ENCODE measurements at places on chromosomes 2 and 18.
A peak's percentile ranks its signal among the peaks of the same experiment; 100 is the strongest.

GRCh38 chr2:8352296-8352695 is 329.6 kb upstream of the ID2 start:
- DNase-seq, result no peak

- DNase-seq, result no peak
Measured at GRCh38 chr18:40687399-40687798, 1267.6 kb upstream of the PIK3C3 start.

DNA sequence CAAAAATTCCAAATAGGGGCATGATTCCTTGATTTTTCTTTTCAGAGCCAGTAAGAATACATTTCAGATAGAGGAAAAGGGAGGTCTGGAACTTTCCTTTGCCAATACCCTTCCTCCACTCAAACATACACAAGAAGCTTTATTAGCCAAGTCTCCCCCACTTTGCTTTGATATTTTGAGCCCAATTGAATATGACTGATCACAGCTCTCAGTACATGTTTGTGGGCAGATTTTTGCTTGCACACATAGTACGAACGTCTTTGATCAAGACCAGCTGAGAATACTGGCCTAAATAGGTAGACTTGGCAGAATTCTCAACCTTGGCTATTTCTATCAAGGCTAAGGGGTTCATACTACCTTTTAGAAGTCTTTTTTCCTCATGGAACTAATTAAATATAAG is 148.8 kb upstream of the PGAP1 start:
- DNase-seq, result no peak

GRCh38 chr2:113080134-113080533 is 12.4 kb downstream of the IL1F10 start:
- DNase-seq, result peak; percentile 9

GRCh38 chr2:46375566-46376125 is 78.4 kb downstream of the EPAS1 start:
- DNase-seq, result no peak

GRCh38 chr2:192195548-192196418 is 1.1 kb upstream of the TMEFF2 start:
- DNase-seq, result no peak

DNA sequence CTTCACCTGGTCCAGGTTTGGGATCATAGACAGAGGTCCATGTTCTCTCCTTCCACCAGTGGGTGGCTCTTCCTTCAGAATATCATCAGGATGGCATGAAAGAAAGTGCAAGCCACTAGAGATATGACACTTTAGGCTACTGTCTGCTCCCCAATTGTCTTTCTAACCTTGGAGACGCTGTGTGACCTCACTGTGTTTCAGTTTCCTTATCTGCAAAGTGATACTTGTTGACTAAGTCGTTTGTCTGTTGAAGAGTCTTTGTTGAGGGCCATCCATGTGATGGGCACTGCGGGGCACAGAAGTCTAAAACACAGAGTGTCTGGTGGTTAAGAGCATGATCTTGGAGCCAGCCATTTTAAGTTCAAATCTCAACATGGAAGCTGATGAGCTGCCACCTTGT is 259.9 kb upstream of the THSD7B start:
- DNase-seq, result no peak

- DNase-seq, result no peak
Measured at GRCh38 chr2:234472155-234472554, 24.7 kb downstream of the ARL4C start.

GRCh38 chr2:84451579-84451978 is 7.5 kb downstream of the SUCLG1 start:
- no peak for DNase-seq

DNA sequence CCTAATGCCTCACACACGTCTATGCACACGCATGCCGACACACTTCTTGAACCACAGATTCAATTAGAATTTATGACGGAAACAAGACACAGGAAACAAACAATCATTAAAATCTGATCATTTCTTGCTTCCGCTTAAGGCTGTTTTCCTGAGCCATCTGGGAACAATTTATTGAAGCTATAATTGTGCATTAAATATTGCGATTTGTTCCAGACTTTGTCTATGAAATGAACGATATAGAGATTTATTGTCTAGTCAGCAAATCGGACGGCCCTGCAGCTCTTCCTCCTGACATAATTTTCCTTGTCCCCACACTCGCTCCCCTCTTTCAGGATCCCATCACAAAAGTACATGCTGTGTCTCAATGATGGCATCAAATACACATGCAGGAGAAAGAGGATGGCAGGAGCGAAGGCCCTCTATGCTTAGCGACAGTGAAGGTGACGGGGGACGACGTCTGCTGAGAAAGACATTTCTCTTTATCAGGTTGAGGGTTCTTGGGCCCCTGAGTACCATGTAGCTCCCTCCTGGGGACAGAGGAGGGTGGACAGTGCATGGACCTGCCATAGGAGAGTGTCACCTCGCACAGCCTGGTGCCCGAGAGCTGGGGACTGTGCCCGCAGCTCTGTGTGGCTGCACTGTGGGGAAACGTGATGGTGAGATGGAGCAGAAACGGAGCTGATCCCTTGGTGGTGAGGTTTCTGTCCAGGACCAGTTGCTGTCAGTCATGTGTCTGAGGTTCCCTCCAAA is 157.3 kb downstream of the ACKR3 start:
- no peak for DNase-seq

- DNase-seq, result no peak
Measured at GRCh38 chr2:25333981-25334380, 7.7 kb downstream of the DNMT3A start.

- DNase-seq, result no peak
Measured at GRCh38 chr2:21498016-21498415, 374.2 kb downstream of the TDRD15 start.

GRCh38 chr18:44464398-44465180 is 216.1 kb upstream of the SETBP1 start:
- no peak for DNase-seq

GRCh38 chr2:76793647-76794334 is 728.4 kb downstream of the LRRTM4 start:
- no peak for DNase-seq

- no peak for DNase-seq
Measured at GRCh38 chr2:70895998-70896764, 39.5 kb upstream of the ATP6V1B1 start.

GRCh38 chr2:134773335-134773734 is 54.5 kb upstream of the TMEM163 start:
- DNase-seq, result no peak

GRCh38 chr2:27448381-27448780 is 6.2 kb downstream of the KRTCAP3 start:
- DNase-seq, result no peak

GRCh38 chr2:20621366-20622295 is 29.3 kb downstream of the HS1BP3 start:
- DNase-seq, result no peak

- DNase-seq, result no peak
Measured at GRCh38 chr18:74631623-74632350, 34.1 kb downstream of the ZNF407 start.

DNA sequence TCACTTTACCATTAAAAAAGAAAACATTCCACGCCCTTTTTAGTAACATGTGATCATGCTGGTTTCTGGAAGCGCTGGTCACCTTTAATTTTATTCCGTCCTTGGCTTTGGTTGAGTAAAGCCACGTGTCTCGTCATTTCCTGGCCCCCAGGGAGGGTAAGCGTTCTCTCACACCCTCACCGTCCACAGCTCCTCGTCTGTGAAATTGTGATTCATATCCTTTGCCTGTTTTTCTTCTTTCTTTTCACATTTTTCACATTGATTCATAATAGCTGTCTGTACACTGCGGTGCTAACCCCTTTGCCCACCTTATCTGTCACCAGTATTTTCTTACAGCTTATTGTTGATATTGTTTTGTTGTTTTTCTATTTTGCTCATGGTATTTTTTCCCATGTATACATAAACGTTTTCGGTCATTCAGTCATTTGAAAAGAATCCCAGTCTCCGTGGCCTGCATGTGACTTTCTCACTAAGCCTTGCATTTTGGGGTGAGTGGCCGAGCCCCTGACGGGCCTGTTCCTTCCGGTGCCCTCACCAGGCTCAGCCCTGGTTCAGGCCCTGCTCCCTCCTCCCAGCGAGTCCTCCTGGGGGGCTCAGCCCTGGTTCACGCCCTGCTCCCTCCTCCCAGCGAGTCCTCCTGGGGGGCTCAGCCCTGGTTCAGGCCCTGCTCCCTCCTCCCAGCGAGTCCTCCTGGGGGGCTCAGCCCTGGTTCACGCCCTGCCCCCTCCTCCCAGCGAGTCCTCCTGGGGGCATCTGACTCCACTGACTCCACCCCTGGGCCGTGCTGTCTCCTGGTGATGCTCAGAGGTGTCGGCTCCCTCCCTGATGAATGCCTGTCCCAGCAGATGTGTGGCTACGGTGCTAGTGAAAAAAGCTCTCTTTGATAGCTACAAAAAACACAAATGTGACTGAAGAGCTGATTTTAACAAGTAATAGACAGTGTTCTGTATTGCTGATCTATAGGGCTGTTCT is 249.7 kb upstream of the PXDN start:
- no peak for DNase-seq

GRCh38 chr2:130756053-130756873 is 923 bp downstream of the AMER3 start:
- DNase-seq, result no peak

GRCh38 chr2:153268941-153269461 is 209.6 kb downstream of the RPRM start:
- DNase-seq, result no peak

GRCh38 chr2:149894226-149894625 is 306.7 kb upstream of the MMADHC start:
- no peak for DNase-seq

DNA sequence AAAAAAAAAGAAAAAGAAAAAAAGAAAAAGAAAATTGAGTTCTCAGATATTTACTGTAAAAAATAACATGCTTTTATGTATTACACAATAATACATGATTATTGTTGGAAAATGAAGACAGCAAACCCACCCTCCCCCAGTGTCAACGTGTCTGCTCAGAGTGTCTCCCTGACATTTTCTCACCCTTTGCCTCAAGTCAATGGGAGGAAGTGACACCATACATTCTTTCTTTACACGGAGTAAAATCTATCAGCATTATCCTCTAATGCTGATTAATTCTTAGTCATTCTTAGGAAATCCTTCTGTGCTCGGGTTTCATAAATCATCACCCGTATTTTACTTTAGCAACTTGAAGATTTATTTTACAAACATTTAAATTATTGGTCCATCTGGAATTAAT is 32.0 kb downstream of the CTAGE1 start:
- no peak for DNase-seq

GRCh38 chr18:36360256-36360909 is 62.9 kb downstream of the FHOD3 start:
- DNase-seq, result no peak

GRCh38 chr2:163878718-163879117 is 142.9 kb upstream of the FIGN start:
- no peak for DNase-seq

- DNase-seq, result no peak
Measured at GRCh38 chr2:130353291-130354138, 2.3 kb upstream of the PTPN18 start.

DNA sequence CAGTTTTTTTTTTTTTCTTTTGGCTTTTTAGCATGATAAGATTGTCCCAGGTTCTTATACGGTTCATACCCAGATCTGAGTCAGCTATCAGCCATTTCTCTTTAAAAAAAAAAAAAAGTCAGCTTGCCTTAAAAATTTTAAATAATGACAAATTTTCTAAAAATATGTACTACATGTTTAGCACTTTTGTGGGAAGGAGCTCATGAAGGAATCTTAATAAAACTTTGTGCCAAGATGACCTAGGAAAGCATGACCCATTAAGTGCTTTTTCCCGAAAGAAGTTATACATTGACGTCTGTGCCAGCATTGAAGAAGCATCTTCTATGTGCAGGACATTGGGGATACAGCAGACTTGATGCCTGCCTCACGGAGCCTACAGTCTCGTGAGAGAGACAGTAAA is 4.5 kb upstream of the RBMS1 start:
- DNase-seq, result no peak

DNA sequence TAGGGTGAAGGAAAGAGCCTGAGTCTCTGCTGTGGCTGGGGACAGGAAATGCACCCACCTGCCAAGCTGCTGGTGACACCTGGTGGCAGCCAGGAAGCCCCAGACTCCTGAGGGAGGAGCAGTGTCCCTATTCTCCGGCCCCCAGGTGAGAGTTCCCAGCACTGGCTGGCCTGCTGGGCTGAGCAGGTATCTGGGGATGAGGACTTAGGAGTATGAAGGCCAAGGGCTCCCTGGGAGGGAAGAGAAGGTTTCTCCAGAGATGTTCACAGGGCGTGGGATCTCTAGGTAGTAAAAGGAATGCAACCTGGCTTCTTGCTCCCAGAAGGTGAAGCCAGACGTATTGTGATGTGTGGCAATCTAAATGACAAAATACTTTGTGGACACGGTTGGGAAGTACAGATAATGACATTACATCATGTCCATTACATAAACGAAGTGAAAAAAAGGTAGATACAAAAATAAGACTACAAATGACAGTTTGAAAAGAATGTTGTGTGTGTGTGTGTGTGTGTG is 75.8 kb upstream of the SLC1A4 start:
- no peak for DNase-seq

DNA sequence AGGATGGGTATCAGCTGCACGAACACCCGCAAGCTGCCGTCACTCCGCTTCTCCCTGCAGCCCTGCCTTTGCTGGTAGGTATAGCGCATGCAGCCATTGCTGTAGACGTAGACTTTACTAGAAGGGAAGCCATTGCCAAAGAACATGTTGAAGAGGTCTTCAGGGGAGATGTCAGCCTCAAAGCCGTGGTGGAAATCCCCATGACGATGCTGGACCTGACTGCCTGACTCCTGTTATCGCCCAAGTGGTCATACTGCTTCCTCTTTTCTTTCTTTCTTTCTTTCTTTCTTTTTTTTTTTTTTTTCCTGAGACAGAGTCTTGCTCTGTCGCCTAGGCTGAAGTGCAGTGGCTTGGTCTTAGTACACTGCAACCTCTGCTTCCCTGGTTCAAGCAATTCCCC is 68.7 kb upstream of the SPRED2 start:
- DNase-seq, result no peak

DNA sequence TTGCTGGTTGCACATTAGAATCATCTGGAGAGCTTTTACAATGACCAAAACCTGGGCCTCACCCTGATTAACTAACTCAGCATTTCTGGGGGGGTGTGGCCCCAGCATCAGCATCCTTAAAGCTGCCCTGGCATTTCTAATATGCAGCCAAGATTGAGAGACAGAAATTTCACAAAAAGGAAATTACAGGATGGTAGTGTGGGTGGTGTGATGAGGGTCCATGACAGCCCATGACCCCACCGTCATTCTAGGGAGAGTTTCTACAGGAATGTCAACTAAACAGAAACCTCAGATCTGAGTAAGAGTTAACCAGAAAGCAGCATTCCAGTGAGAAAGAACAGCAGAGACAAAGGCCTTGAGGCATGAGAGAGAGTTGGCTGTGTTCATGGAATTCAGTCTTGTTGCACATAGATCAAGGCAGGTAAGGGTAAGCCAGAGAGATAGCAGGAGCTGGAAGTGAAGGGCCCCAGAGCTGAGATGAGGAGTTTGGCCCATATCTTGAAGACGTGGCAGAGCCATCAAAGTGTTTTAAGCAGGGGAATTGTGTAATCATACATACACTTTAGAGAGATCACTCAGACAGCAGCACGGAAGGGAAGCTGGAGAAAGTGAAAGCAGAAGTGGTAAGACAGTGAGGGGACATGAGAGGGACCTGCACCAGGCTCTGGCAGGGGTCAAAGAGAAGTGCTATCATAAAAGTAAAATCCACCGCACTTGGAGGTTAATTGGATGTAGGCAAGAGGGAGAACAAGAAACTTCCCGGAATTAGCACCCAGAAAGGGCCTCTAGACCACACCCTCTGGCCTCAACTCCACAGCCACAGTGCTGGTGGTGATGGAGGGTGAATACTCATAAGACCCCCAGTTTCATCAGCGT is 7.8 kb upstream of the TRABD2A start:
- DNase-seq, result no peak

- no peak for DNase-seq
Measured at GRCh38 chr2:236049981-236050380, 118.2 kb downstream of the GBX2 start.

Data from activated CD8-positive, alpha-beta memory T cell treated with anti-CD3 and anti-CD28 coated beads for 4 hours (primary cell).